ENCODE measurements at places on chromosomes 1 and 21.

GRCh38 chr1:21783679-21784603, 992 bp upstream of the USP48 start:
- DNase-seq: no peak

- DNase-seq: no peak
These were observed 23.7 kb downstream of the GPR137B start for GRCh38 chr1:236166041-236166440.

- DNase-seq: no peak
These were observed 24.0 kb downstream of the PLCH2 start for GRCh38 chr1:2499986-2500596.

DNA sequence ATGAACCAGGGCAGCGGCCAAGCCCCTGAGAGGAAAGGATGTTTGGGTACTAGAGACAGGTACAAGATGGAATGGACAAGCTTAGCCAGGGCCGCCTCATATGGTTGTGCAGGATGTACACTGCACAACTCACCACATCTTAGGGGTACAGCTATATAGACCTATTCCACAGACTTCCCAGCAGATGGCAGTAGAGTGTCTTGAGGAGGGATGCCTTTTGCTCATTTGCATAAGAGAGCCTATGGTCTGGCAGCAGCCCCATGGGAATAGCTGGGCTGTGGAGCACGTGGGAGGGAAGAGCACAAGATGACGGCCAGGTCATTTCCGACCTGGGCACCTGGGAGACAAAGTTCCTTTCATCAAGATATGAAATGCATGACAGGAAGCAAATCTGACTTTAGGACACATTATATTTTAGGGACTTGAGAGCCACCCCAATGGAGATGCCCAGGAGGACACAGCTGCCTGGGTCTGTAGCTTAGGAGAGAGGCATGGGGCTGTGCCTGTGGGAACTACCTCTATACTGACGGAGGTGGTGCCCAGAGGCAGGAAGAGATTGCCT, 215.5 kb downstream of the KCNJ6 start:
- peak; percentile 61 for DNase-seq

GRCh38 chr21:34930971-34931370, 118.1 kb downstream of the RUNX1 start:
- no peak for DNase-seq

GRCh38 chr1:224669403-224669802, 53.3 kb downstream of the CNIH3 start:
- DNase-seq: no peak

GRCh38 chr21:45208627-45208951, 79.1 kb downstream of the POFUT2 start:
- no peak for DNase-seq

DNA sequence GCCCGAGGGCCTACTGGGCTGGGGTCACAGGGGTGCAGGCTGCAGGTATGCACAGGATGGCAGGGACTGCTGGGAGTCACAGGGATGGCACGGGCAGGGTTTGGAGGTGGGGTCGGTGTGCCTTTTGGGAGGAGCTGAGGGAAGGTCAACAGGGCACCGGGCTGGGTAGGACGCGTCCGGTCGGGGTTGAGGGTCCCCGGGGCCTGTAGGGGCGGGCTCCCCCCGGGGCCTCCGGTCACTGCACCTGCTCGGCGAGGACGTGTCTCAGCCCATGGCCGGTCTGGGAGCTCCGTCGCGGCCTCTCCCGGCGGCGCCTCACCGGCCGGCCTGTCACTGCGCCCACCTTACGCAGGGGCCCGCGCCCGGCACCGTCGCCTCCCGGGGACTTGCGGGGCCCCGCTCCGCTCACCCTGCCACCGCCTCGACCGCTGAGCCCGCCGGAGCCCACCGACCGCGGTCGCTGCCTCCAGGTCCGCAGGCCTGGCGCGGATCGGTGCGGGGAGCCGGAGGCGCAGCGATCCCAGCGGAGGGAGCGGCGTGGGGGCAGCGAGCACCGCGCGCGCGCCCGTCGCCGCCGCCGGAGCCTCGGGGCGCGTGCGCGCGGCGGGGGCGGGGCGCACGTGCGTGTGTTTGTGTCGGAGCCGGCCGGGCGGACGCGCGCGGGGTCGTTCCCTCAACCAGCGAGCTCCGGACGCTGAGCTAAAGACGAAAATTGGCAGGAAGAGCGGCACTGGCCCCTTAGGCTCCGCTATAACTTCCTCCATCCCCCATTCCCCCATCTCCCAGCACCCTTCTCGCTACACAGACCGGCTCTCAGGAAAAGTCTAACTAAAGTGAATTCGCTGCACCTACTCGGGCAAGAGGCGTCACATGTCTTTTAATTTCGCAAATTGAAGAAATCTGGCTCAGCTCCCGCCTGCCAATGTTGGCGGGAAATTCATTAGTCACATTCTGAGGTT, at the start of gene AMIGO1:
Gene AMIGO1, minus strand, starts transcription at position 552 of the 959 bp plus-strand sequence. CDS start 815 bp downstream, outside the sequence.
- DNase-seq: peak; percentile 44

GRCh38 chr1:156146020-156146768, 7.2 kb upstream of the SEMA4A start:
- peak; percentile 88 for DNase-seq

DNA sequence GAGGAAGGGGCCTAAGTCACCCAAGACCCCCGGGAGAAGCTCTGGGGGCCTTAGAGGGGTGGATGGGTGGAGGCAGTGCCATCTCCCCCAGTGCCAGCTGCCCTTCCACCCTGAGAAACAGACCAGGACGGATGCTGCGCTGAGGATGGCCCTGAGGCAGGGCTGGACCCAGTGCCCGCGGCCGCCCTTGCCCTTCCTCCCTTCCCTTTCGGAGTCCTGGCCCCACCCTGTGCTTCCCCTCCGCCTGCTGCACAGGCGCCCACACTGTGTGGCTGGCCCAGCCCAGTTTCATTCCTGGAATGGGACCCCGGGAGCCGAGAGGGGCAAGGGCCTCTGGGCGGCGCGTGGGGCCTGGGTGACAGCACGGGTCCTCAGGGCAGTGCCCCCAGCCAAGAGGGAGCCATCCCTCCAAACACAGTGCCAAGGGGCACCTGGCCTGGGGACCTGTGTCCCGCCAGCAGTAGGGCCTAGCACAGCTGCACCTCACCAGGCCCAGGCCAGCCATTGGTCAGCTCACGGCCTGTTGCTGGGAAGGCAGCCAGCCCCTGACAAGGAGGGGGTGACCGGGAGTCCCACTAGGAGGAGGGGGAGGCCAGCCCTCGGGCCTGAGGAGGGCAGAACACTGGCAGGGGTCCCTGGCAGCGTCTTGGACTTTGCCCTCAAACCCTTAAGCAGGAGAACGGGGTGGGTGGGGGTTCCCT, 13.4 kb upstream of the SKI start:
- DNase-seq: no peak

DNA sequence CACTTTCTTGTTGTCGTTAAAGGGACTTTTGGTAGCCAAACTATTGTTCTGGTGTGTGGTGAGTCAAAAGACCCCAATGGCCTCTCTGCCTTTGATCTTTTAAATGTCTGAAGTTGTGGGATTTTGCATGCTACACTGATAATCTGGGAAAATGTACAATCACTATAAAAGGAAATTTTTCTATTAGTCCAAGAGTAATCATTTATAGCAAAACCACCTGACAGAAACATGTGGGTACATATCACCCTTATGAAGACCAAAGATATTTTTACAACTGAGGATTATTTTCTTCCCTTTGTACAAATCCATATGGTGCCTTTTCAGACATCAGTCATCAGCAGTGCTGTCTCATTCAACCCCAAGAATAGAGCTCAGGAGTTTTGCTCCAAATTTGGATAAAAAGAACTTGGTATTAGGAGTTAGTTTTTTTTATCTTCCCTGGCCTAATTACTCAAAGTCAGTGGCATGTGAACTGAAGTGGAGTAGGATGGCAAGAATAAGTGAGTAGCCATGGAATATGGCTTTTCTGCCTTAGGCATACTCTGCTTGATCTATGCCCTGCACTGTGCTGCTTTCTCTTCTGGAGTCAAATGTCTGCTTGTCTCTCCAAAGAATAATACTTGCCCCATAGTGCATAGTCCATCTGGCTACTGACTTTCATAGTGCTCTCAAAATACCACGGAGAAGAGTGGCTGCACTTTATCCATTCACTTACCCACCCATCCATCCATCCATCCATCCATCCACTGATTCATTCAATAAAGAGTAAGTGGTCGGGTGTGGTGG, 13.5 kb downstream of the GREM2 start:
- DNase-seq: no peak

DNA sequence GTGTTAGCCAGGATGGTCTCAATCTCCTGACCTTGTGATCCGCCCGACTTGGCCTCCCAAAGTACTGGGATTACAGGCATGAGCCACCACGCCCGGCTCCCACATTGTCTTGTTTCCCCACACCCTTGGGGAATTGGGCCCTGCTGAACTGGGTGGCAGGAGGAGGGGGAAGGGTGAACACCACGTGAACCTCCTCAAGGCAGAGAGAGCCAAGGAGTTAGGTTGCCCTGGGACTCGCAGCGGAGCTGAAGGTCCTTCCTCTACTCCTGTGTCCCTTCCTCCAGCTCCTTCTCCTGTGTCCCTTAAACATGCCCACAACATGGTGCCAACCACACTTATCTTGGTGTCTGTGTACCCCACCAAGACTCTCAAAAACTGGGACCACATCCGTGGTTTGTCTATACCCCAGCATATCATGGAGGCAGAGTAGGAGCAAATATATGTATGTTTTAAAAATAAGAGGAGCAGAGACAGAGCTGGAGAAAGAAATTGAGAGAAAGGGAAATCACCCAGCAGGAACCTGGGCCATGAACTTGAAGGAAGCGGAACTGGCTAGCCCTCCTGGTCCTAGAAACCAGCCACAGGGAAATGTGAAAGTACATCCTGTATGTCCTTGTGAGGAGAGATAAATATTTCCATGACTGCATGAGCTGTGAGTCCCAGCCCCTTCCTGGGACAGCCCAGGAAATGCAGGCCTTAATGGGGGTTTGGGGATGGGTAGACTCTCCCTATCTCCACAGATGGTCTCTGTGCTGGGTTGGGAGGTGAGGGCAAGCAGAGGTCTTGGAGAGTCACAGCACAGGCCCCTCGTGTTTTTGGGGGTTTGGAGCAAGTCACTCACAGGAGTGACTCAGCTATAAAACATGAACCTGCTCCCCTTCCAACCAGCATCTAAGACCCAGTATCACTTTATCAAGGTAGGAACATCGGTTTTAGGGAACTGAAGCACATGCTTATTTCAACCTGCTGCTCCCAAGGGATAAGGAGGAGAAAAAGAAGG, 9.4 kb upstream of the TAL1 start:
- no peak for DNase-seq

- no peak for DNase-seq
These were observed 150.7 kb downstream of the PBX1 start for GRCh38 chr1:164709541-164710278.

GRCh38 chr1:23564529-23565122, 5.3 kb upstream of the ID3 start:
- DNase-seq: no peak

- peak; percentile 95 for DNase-seq
These were observed 7.0 kb upstream of the GPR88 start for GRCh38 chr1:100530880-100531487.

GRCh38 chr21:32325706-32326105, 27.1 kb downstream of the MRAP start:
- DNase-seq: no peak

DNA sequence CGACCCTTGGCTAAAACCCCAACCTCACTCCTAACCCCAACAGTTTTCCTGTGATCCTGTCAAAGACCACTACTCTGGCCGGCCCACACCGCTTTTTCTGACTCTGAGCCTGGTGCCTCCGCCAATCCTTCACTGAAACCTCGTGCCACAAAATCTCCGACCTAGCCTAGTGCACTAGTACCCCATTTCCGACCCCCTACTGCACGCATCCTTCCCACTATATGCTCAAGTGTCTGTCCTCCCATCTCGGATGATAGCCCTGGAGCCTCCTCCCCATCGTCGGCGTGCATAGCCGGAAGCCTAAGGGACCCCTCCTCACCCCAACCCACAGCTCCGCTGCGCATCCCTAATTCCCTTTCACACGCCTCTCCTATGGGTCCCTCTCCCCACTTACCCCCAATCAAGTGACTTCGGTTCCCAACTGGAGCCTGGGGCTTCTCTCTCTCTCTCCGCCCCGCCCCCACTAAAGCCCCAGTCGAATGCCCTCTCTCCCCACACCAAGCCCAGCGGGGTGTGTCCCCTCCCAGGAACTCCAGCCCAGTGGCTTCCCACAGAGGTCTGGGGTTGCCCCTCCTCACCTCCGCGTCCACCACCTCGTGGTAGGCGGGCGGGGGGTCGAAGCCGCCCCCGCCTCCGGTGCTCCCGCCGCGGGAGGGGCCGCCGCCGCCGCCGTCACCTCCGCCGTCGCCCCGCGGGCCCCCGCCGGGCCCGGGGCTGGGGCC, 791 bp downstream of the USP24 start:
- no peak for DNase-seq

- no peak for DNase-seq
These were observed 53.9 kb downstream of the TPTE start for GRCh38 chr21:10575311-10575667.

DNA sequence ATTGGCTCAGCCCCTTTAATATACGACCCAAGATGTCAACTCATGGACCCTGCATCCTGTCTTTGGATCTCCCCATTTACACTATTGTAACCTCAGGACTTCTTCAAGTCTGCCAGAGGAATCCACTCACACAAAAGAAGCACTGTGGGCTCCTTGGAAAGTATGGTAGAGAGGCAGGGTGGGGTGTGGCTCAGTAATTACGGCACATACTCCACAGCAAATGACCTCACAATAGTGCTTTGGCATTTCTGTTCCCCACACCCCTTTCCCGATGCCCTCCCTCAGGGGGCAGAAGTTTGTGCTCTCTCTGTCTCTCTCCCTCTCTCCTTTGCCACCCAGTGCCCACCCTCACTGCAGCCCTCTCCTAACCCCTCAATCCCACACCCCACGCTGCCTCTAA, 27.8 kb upstream of the IFNAR2 start:
- no peak for DNase-seq

DNA sequence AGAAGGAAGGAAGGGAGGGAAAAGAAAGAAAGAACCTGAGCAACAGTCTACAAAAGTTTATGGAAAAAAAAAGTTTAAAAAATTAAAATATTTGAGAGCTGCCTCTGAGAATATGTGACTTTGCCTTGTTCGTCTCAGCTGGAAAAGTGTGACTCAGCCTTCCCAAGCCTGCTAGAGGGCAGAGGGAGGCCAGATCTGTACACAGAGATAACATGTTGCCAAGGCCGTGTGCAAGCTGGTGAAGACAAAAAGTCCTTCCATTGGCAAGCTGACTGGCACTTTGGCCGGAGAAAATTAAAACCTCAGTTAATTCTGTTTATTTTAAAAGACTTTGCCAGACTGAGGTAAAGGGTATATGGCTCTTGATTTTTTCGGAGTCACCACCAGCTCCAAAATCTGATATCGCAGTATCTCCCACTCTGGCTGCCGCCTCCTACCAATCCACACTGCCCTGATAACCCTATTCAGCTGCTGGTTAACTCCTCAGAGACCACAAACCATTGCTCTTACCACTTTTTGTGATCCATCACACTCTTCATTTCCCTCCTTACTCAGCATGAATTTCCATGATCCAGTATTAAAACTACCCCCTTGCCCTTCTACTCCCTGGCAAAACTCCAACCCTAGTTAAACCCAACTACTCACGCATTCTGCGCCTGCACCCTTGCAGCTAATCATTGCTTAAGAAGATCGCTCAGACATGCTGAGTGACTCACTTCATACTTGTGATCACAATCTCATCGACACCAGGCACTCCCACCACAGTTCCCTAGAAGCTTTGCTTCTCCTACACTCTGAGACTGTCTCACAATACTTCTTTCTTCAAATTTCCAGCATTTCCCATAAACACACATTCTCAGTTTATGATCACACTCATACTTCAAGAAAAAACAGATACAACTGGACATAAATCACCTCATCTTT, 5.7 kb upstream of the PPP1R15B start:
- peak; percentile 94 for DNase-seq
